ENCODE measurements at places on chromosomes 12 and 14. TPM values are rescaled to one million over a fixed set of nuclear protein-coding genes. Genes with fewer than 3 reads are reported as not detected.

GRCh38 chr12:131911851-131912477 is 17.1 kb upstream of the PUS1 start:
- no peak for DNase-seq

Gene FOXN4
- polyA plus RNA-seq = not detected

Gene EML1
- 5.7 TPM for polyA plus RNA-seq

DNA sequence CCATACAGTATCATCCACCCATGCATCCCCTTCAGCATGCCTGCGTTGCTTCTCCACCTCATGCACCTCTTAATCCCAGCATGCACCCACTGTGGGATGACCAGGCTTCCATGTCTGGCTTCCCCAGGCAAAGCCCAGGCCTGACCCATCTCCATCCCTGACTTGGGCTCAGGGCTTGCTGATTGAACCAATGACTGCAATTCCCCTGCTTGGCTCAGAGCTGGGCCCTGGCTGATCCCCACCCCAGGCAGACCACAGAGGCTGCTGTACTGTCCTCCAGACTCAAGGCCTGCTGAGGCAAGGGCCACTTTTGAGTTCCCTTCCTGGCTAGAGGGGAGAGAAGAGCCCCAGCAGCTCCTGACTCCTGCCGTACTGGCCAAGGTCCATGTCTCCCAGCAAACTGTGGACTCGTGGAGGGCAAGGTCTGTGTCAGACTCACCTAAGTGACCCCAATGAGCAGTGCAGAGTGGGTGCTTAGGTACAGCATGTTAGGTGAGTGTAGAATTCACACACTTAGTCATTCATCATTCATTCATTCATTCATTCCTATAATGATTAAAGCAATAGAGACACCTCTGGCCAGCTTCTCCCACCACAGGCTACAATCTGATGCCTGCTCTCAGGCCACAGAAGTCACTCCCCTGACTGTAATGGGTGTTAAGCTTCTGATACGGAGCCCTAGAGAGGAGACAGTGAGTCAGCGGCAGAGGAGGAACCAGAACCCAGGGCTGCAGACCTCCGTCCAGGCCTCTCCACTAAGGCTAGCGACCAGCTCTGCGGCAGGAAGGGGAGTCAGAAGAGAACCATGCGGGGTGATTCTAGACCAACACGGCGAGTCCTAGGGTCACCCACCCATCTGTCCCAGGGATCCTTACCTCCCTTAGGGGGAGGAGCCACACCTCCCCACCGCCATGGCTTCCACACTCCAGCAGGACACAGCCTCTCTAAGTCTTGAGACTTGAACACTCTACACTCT is 2.9 kb downstream of the BEGAIN start:
- DNase-seq = peak; percentile 3

Gene CCDC92
- polyA plus RNA-seq = 32.2 TPM

GRCh38 chr12:109760930-109761921 is 47.6 kb downstream of the FAM222A start:
- DNase-seq = no peak

GRCh38 chr14:101810897-101811621 is 49.5 kb downstream of the PPP2R5C start:
- peak; percentile 25 for DNase-seq

DNA sequence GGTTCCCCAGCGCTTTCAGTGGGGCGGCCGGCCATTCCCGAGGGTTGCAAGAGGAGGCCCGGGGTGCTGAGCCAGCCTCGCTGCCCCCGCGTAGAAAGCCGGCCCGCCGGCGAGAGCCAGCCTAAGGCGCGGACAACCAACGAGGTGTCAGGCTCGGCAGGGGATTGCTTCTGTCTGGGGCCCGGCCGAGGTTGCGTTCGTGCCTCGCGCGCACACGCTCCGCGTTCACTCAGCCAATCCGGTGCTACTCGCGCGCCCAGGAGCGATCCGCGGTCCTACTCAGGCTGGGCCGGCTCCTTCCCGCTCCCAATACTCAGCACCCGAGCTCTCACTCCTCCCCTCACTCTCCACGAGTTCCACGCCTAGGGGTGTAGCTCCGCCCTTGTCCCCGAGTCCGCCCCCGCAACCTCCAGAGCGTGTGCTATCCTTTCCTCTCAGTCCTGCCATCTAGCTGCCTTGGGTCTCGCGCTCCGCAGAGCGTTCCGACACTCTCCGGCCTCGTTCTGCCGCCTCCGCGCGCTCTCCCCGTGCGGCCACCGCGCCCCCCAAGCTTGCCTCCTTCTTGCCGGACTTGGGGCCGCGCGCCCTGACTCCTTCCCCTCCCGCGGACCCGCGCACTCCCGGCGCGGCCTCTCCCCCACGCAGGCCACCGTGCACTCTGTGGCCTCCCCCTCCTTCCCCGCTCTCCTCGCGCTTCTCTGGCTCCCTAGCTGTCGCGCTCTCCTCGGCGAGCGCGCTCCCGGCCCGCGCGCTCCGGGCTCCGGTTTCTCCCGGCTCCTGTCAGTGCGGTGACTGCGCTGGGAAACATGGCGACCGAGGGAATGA is at the start of gene GPHN:
Gene GPHN (plus strand): TSS at position 426 of the 825 bp plus-strand sequence.
- peak; percentile 98 for DNase-seq

Gene KIF26A
- polyA plus RNA-seq = not detected

DNA sequence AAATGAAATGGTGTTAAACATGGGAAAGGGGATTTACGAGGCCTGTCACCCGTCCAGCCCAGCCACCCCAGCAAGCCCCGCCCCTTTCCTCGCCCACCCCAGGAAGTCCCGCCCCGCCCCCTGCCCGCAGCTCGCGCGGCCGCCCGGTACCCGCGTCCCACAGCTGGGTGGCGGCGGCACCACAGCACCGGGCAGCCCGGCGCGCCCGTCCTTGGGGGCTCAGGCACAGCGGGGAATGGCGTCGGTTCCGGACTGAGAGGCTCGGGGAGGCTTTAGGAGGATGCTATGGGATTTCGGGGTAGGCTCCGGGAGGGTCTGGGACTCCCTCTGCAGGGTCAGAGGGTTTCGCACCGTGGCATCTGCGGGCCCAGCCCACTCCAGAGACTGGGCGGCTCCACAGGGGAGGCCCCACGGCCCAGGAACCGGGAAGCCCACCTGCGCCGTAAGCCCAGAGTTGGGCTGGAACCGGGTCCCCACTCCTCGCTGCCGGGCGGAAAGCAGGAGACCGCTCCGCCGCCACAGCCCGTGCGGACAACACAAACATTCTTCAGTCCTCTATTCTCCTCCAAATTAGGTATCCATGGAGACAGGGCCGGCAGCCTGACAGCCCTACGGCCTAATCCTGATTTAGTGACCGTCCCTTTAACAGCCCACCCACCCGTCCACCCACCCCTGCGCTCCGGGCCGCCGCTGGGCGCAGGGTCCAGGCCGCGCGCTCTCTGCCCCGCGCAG is 1.4 kb downstream of the FIGNL2 start:
- peak; percentile 33 for DNase-seq

Gene CLEC2D
- polyA plus RNA-seq = 0.67 TPM

DNA sequence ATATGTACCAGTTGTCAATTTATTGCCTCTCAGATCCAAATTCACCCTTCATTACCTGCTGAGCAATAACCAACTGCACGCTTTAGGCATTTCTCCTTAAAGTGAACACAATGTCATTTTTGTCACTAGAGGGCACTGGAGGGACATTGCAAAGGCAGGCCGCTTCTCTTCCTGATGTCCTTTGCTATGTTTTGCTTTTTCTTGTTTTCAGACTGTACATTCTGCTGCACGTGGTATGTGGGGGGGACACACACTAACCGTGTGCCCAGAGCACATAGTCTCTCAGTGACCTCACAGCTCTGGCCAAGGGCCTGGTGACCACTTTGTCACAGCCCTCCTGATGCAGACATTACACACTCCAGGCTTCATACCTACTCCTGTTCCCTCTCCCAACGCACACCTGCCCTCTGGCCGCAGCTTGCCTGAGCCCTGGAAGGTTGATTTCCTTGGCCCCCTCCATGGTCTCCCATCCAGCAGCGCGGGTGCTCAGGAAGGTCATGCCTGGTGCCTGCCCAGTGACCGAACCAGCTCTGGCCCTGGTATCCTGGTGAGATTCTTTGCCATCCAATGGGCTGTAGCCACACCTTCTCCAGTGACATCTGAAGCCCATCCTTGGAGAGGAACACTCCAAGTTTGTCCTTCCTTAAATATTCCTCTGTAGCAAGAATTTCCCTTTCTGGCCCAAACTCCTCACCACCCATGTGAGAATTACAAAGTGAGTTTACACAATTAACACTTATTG is 39.9 kb downstream of the MYO1H start:
- peak; percentile 29 for DNase-seq

Gene MFAP5
- 48.2 TPM for polyA plus RNA-seq

DNA sequence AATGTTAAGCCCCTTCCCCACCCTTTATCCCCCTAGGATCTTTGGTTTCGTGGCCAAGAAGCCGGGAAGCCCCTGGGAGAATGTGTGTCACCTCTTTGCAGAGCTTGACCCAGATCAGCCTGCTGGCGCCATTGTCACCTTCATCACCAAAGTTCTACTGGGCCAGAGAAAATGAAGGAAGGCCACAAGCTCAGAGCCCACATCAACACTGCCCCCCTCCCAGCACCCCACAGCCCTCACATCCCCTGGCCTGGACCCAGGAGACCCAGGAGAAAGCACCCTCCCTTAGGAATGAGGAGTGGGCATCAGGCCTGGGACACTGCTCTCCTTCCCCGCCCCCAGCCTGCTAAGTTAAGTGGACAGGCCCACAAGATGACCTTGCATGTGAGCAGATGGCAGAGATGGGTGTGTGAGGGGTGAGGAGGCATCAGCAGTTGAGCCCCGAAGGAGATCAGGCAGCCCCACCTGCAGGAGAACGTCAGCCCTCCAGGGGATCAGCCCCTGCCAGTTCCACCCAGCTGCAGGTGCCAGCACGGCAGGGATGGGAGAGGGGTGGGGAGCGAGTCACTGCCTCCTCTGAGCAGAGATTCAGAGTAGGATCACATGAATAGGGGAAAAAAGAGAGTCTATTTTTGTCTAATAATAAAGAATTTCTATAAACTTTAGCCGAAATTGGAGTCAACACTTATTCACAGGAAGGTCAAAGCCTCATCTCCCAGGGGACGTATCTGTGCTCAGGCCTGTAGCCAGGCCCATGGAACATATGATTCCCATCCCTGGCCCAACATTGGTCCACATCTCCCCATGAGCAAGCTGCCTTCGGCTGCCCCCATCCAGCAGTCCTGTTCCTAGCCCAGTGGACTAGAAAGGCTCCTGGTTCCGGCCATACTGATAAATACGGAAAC is 14.1 kb downstream of the TNS2 start:
- no peak for DNase-seq

DNA sequence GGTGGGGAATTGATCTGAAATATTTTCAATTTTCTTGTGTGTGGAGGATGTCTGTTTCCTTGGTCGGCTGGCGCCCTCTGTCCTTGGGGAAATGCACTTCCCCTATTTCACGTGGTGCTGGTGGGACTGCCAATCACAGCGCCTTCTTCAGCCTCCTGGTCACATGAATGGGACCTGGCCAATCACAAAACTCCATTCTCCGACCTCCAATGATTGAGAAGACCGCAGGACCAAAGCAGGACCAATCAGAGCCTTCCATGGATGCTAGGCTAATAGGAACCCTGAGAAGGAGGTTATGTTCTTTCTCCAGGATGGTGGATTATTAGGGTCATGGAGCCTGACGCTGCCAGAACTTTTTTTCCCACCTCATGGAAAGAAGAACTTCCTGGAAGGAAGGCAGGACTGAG is 188.7 kb downstream of the TTC8 start:
- peak; percentile 72 for DNase-seq

GRCh38 chr12:120849765-120850164 is 54.4 kb downstream of the SPPL3 start:
- DNase-seq = no peak

DNA sequence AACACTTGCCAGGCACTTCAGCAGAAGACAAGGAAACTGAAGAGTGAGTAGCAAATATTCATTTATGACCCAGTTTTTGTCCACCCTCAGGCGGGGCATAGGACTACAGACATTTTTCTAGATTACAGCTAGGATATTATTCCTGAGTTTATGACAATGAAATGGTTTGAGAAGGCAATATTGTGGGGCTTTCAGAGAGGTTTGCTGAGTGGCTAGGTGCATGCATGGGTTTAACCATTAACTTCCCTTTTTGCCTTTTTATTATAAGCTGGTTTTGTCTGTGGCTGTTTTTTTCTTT is 104.0 kb upstream of the BCAT1 start:
- DNase-seq = no peak

GRCh38 chr12:115032521-115032920 is 348.5 kb upstream of the TBX3 start:
- DNase-seq = no peak

All from small intestine (tissue), 16 donors.